CD4-positive, alpha-beta T cell treated with Interferon gamma for 1 hour (primary cell): ENCODE measurements at places on chromosomes 2 and 18.

- DNase-seq, result no peak
Measured at GRCh38 chr2:10449838-10450691, 1.9 kb upstream of the ODC1 start.

DNA sequence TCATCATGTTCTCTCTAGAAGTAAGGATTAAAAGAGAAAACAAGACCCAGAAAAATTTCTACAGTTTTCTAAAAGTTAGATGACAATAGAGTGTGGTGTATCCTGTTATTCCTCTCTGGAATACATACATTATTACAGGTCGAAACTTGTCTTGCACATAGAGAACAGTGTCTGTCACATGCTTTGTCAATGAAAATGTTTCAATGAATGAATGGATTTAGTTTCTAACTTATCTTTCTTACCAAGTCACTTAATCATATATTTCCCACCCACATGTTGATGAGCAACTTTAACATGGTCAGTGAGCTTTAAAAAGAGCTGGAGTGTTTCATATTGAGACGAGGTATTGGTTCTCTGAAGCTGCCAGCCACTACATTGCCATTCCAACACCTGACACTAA is 4.3 kb downstream of the DSG4 start:
- no peak for DNase-seq

DNA sequence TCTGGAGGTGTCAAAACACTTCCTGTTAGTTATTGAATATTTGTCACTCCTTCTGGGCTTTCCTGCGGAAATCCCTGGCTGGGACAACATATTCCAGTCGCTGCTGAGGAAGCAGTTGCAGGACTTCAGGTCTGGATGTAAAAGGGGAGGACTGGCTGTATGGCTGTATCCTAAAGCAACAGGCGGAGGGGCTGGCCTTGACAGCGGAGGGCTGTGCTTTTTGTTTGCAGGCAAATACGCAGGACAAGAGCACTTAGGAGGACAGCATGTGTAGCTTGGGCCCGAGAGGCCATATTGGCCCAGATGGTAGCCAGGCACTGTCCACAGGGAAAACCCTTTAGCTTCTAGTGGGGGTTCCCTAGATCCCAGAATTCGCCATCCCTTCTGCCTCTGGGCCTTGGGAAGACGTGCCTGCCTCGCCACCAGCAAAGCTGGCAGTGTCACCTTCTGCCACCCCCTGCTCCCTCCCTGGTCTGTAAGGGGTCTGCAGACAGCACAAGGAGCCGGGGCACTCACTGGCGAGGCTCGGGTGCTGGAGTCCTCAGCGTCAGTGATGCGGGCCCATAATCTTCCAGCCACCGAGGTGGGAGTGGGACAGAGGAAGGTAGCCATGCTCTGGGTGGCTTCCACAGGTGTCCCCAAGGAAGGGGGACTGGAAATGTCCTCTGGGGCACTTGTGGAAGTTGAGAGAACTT is 6.7 kb downstream of the NPPC start:
- no peak for DNase-seq

GRCh38 chr2:134639265-134639664 is 79.5 kb downstream of the TMEM163 start:
- DNase-seq, result no peak

GRCh38 chr2:143577489-143577888 is 448.3 kb downstream of the ARHGAP15 start:
- DNase-seq, result no peak

DNA sequence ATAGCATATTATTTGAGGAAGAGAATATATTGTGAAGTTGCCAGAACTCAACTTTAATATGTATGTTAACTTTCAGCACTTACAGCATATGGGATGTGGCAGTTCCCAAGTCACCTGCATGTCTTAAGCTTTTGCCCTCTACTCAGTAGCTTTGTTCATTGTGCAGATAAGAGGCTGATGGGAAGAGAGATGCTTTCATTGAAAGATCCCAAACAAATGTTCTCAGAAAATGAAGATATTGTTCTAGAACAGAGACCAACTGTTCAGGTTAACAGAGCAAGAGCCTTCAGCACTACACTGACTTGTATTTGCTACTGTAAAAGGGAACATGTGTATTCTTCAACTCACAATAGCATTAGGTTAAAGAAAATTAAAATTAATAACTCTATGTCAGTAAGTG is 28.1 kb downstream of the GAREM1 start:
- no peak for DNase-seq
